ENCODE measurements at places on chromosomes 3 and 15.

GRCh38 chr3:133859381-133860234, 36.1 kb downstream of the RAB6B start:
- DNase-seq = no peak

DNA sequence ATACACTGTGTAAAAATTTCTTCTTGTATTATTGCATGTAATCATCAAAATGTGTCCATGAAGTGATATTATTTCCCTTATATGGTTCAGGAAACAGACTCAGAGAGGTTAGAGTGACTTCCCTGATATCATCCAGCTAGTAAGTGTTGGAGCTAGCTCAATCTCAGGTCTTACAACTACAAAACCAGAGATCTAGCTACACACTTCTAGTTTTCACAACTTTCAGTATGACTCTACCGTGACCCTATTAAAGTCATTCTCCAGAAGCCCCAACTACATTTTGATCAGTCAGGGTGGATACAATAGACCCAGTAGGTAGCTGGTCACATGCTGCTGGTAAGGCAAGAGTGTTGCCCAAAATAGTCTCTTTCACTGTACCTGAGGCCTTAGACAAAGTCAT, 165.3 kb downstream of the GOLIM4 start:
- DNase-seq = no peak

GRCh38 chr3:45890405-45890804, 4.1 kb downstream of the CCR9 start:
- no peak for DNase-seq

GRCh38 chr15:66023311-66023972, 154.2 kb downstream of the RAB11A start:
- no peak for DNase-seq

- no peak for DNase-seq
These were observed 173.7 kb downstream of the ATG7 start for GRCh38 chr3:11445883-11446282.

DNA sequence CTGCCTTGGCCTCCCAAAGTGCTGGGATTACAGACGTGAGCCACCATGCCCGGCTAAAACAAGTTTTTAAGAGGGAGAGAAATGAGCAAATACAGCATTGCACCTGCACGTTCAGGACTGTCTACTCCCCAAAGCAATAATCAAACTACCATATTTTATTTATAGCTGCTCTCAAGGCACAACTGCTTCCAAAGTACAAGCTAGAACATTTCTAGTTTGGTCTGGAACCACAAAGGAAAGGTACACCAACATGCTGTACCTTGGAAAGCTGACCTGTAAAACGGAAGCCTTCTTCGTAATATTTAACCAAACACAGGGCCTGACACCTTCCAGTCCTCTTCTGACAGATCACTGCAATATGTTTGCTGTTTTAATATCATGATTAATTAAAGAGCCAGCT, 14.5 kb upstream of the VGLL4 start:
- DNase-seq = no peak

GRCh38 chr3:185793381-185793780, 31.5 kb downstream of the IGF2BP2 start:
- no peak for DNase-seq

DNA sequence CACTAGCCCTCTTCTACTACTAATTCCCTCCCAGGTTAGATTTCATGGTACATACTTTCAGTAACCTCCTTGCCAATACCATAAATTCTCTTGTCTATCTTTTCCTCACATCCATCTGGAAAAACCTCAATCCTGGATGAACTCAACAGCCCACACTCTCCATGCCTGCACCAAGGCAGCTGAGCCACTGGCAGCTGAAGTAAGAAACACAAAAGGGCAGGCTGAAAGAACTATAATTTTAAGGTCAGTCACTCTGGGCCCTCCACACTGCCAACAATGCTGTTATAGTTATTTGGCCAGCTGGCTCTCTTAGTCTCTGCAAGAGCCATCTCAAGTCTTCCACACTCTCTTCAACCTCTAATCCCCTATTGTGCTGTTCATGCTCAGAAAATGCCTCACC, 15.1 kb upstream of the TIPARP start:
- no peak for DNase-seq

- no peak for DNase-seq
These were observed 36.3 kb downstream of the RASGRP1 start for GRCh38 chr15:38528294-38528693.

DNA sequence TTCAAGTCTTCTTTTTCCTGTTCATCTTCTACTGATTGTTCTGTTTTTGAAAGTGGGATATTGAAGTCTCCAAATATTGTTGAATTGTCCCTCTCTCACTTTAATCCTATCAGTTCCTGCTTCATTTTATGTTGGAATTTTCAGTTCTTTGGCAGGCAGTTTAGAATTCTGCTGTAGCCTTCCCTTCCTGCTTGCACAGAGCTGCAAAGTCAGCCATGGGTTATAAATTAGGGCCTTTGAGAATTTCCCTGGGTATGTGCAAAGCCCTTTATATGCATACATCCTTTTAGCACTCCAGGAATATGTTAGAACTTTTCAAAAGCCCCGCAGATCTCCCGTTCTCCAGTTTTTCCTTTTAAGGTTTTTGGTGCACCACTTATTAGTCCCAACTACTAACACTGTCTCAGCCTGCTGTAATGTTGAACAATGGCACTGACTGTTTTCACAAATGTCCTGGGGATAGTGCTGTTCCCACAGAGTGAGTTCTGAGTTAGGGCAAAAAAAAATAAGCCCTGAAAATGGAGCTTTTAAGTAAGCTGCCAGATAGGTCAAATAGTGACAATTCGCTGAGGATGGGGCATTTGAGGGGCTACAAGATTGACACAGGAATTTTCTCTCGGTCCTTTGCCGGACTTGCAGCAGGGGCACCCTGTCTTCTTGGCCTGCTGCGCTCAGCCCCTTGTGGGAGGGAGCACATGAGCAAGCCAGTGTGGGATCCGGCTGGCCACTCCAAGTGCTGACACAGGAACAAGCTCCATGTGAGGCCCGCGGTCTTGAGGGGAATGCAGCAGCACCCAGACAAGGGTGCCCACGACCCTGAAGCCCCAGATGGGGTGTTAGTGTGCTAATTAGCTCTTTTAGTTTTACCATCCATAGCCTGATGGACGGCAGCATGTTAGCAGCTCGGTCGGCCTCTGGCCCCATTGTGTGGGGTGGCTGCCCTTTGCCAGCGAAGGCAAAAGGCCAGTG, 96.0 kb downstream of the VPS8 start:
- no peak for DNase-seq

- no peak for DNase-seq
These were observed 90.3 kb downstream of the PLXNA1 start for GRCh38 chr3:127072971-127073783.

GRCh38 chr3:5036858-5037257, 57.6 kb downstream of the BHLHE40 start:
- no peak for DNase-seq

- DNase-seq = no peak
These were observed 575.4 kb downstream of the NAALADL2 start for GRCh38 chr3:175434561-175434960.

DNA sequence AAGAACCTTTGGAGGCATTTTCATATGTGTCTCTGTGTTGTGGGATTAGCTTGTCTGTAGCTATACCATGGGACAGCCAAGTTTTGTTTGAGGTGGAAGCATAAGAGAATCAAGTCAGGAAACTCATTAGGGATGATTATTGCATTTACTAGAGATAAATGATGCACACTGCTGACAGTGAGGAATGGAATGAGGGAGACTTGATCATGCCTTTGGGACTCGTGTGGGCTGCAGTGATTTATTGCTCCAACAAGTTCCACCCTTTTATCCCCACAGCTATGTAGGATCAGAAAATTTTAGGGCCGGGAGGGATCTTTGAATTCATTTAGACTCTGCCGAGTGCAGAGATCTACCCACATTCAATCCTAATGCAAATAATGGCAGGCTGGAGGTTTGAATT, 16.3 kb downstream of the ZNF385D start:
- DNase-seq = no peak

DNA sequence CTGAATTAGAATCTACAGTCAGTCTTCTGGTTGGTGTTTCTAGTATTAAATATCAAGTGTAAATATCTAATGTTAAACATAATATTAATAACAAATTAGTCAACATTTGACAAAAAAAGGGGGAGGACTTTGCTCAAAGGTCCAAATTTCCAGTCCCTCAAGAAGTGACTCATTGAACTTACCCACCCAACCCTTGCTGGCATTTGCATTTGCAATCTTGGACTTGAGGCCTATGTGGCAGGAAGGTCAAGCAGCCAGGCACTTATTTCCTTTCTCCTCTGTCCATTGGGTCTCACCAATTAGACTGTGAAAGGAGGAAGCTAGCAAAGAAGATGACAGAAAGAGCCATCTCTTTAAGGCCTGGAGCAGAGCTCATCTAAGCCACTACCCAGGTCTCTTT, 174.0 kb downstream of the THRB start:
- no peak for DNase-seq

Data from GM19239 (cell line).